ENCODE measurements at places on chromosomes 7 and 10.

GRCh38 chr10:48439581-48440041 lies 133.1 kb downstream of the MAPK8 start:
- DNase-seq, result no peak

GRCh38 chr10:98492763-98493162 lies 46.0 kb upstream of the HPS1 start:
- DNase-seq, result no peak

DNA sequence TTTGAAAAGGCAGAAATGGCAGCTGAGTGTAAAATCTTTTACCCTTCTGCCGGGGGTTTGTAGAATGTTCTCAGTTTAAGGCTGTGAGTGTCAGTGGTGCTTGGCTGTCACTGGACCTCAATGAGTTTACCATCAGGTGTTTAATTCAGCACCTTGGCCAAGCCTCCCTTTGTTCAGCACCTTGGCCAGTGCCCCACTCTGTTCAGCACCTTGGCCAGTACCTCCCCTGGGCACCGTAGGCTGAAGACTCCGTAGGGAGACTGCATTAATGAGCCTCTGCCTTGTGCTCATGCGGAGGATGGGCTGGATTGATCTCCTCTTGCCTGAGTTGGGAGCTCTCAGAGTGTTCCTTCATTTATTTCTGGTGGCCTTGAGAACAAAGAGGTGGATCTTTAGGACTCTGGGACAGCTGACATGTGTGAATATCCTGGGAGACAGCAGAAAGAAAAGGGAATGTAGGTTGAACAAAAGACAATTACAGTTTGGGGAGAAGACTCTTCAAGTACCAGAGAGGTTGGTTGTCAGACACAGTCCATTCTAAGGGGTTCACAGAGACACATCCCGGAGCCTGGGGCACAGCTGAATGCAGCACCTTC lies 1.6 kb downstream of the FAM24A start:
- DNase-seq, result no peak

GRCh38 chr7:39504963-39505362 lies 61.2 kb upstream of the YAE1 start:
- no peak for DNase-seq

DNA sequence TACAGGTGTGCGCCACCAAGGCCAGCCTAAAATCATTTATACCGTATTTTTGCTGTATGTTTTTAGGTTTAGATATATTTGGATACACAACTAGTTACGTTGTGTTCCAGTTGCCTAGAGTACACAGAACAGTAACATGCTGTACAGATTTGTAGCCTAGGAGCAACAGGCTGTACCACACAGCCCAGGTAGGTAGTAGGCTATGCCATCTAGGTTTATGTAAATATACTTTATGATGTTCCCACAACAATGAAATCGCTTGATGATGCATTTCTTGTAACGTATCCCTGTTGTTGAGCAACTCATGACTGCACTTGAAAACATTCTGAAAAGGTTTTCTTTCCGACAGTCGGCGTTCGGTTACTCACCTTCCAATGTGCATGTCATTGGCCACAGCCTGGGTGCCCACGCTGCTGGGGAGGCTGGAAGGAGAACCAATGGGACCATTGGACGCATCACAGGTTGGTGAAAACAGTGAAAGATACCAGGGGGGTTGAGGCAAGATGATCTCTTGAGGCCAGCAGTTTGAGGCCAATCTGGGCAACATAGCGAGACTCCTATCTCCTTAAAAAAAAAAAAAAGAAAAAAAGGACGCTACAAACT lies 7.7 kb downstream of the PNLIP start:
- no peak for DNase-seq

DNA sequence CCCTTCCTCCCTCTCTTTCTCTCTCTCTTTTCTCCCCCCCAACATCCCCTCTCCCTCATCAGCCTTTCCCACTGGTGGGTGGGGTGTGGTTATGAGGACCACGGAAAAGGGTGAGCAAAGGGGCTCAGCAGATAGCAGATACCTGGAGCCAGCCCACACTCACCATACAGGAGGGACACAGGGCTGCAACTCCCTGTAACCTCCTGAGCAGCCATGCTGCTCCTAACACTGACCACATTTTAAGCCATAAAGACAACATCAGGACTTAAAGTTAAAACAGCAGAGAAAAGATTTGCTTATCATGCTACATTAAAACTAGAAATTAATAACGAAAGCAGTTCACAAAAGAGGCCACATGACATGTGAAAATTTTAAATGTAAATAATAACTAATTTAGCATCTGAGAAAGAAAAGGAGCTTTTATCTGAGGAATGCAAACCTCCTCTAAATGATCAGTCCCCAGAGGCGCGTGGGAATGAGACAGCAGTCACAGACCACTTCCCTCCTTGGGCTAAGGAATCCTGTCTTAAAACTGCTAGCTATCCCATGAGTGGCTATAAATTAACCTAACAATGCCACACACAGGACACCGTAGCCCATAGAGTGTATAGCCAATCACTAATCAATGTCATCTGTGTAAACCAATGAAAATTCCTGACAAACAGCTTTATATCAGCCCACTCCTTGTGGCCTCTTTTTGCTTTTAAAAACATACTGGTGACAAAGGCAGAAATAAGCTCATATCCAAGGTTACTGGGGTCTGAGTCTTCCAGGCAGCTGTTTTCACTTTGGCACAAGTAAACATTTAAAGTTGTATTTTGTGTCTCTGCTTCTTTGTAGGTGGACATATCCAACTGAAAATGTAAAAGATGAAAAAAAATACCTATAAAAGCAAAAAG lies 33.3 kb downstream of the PKD1L1 start:
- no peak for DNase-seq

- DNase-seq, result no peak
Observed at GRCh38 chr7:20776942-20777341, 9.7 kb downstream of the SP8 start.

DNA sequence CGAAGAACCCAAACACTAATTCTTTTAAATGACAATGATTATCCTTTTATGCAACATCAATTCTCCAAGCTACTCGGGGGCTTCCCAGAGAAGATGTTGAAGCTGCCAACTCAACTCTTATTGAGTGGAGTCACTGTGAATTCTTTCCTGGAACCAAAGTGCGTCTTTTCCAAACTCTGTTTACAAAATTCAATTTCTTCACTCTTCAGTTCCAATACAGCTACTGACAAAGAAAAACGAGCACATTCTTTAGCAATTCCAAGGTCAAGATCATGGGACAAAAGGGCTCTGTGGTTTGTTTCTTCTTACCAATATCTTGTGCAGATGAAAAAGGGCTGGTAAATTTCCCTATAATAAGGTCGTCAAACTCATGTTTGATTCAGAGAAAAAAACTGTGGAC lies 74.2 kb downstream of the FAS start:
- DNase-seq, result no peak

DNA sequence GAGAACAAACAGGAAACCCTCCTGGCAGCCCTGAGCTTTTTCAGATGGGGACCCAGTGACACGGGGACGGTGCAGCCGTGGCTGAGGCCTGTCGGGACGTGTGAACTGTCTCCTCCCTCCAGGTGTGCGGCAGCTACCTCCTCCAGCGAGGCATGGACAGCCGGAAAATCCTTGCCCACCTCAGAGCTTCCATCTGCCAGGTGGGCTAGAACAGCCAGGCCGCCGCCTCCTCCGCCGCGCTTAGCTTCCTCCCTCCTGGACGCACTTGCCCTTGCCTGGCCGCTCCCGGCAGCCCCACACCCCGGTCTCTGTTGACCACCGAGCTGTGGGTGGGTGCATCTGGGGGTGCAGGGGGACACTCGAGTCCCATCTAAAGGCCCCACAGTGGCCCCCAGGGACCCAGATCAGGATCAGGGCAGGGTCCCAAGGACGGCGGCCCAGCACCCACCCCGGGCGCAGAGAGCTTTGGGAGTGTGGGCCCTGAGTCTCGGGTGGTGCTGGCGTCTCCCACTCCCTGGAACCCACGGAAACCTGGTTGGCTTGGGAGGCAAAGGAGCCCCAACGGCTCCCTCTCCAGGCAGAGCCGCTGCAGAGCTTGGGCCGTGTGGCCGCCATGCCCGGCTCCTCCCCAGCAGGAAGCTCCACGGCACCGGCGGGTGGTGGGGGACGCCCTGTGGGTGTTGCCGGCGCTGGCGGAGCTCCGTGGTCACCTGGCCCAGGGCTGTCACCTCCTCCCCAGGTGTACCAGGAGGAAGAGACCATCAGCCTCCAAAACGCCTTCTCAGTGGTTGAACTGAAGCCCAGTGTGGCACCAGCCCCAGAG lies 32.9 kb upstream of the UTF1 start:
- DNase-seq, result no peak

DNA sequence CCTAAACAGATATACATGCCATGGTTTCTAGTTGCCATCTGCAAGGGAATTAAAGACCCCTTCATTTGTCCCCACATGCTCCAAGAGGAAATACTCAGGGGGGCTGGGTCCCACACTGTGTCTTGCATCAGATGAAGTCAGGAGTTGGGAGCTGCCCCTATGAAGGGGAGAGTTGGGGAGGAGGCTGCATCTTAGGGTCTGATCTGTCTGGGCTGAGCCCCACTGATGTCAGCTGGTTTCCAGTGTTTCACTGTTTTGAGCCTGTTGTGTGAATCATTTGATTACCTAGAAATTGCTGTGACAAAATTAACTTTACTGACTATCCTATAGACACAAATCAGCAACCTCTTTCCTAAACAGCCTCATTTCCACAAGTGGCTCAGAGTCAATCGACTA lies 4.9 kb upstream of the ADCY1 start:
- no peak for DNase-seq

Data from D341Med (cell line).